Panc1 (cell line): ENCODE measurements at places on chromosomes 16 and 17. TPM values are rescaled to one million over a fixed set of nuclear protein-coding genes. Genes with fewer than 3 reads are reported as not detected.

Gene PPM1E
- 2.9 TPM for total RNA-seq

- no peak for DNase-seq
These were observed 639.8 kb upstream of the RBFOX1 start for GRCh38 chr16:6692874-6693273.

DNA sequence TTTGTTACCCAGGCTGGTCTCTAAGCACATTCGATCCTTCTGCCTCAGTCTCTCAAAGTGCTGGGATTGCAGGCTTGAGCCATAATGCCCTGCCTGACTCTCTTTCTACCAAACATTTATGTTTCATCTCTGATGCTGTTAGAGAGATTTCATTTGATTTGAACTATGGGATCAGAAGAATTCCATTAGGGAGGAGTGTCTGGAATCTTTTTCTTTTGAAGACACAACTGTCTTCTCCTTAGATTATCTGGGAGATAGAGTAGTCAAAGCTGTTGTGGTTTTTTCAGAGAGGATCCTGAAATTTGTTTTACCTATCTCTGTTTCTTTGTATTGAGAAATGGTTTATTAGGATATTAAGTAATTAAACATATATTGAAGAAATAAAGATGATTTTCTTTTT, 29.4 kb downstream of the WIPF2 start:
- no peak for DNase-seq

DNA sequence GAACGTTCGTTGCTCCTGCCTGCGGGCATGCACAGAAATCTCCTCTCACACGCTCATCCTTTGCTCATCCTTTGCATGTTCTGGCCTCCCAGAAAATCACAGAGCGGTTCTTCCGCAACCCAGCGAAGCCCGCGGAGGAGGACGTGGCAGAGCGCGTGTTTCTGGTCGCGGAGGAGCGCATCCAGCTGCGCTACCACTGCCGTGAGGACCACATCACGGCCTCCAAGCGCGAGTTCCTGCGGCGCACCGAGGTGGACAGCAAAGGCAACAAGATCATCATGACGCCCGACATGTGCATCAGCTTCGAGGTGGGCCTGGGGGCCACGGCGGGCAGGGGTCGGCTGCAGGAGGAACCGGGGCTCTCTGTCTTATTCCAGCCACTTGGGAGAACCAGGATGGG, 9.6 kb upstream of the KATNB1 start:
- no peak for DNase-seq

DNA sequence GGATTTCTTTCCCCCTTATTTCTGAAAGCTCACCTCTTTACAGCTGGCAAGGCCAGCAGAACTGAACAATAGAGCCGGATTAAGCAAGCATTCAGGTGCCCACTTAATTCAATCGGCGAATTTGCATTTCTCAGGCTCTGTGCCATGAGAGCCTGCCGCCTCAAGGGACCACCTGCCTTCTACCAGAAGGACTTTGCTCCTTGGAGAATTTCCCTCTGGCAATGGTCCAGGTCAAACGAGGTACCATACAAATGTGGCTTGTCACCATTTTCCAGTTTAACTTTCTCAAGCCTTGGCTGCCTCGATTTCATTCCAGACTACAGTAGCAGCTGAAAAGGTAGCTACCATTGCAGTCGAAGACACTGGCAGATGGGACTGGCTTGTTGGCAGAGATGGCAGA, 534.0 kb downstream of the MAF start:
- DNase-seq, result no peak

GRCh38 chr17:27747462-27748359, 52.6 kb downstream of the NOS2 start:
- DNase-seq, result no peak

- no peak for DNase-seq
These were observed 8.1 kb upstream of the CXCL16 start for GRCh38 chr17:4747847-4748246.

DNA sequence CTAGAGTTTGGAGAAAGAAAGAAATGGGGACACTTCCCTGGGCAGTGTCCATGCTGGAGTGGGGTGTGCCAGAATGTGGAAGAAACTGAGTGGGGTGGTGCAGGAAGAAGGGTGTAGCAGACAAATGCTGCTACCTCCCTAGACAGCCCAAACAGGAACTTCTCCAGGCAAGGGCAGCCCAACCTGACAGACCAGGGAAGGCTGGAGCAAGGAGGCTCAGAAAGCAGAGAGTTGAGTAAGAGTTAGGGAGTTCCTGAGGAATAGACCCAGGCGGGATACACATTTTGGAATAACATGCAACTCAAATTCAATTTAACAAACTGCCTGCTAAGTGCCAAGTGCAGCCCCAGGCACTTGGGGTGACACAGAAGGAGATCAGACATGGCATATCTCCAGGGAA, 1.0 kb upstream of the MYO18A start:
- DNase-seq, result no peak

DNA sequence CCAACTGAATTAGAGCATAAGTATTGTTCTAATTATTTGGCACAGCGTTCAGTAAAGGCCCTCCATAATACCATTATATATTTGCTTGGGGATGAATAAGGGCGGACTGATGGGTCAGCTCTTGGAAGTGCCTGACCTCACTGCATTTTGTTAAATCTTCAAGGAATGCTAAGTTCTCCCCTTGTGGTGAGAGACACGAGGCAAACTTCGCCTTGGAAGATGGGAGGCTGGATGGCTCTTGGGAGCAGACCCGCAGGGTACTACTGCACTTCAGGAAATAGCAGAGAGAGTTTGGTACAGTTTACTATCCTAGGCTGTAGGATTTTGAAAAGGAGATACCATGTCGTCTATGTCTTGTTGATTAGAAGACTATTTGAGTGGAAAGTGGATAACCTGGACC, 87.0 kb upstream of the RPRML start:
- DNase-seq, result no peak

- DNase-seq, result no peak
These were observed 62.1 kb upstream of the MYOCD start for GRCh38 chr17:12603566-12603965.

Gene SCO1
- total RNA-seq, result 28.0 TPM

Gene TBC1D3E
- total RNA-seq, result not detected

Gene HASPIN
- total RNA-seq, result 10.6 TPM

GRCh38 chr17:32266389-32267301, 1.0 kb downstream of the RHBDL3 start:
- DNase-seq, result no peak

Gene HBQ1
- total RNA-seq, result 10.4 TPM

DNA sequence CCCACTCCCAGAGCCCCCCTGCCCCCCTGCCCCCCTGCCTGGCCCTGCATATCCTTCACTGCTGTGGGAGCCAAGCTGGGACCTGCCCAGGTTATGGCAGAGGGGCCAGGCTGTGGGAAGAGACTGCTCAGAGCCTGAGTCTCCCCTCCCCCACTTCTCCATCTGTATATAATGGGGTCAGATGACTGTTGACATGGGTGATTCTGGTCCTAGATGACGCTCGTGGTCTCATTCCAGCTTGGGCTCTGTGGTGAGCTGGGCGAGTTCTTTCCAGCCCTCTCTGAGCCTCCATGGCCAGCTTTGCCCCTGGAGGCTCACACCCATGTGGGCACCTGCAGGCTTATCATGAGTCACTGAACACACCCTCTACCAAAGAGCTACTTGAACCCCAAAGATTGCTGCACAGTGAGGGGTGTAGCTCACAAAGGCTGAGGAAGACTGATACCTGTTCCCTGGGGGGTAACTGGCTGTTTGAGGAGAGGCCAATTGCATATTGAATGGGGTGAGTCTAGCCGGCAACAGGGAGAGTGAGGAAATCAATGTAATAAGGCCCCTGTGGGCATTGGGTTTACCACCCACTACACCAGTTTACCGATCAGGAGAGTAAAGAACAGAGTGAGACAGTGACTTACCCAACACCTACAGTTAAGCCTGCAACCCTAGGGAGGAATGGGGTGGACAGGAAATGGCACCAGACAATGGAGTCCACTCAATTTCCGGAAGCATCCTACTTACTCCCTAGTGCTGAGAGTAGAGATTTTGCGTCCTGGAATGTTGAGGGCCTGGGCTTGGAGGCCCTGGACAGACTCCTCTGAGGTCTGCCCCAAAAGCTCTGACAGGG, 4.2 kb upstream of the SREBF1 start:
- no peak for DNase-seq

GRCh38 chr17:38894276-38894675, 24.4 kb downstream of the LASP1 start:
- no peak for DNase-seq

Gene EVI2A
- not detected for total RNA-seq

Gene UBALD1
- total RNA-seq, result 29.9 TPM

Gene CNGB1
- not detected for total RNA-seq

DNA sequence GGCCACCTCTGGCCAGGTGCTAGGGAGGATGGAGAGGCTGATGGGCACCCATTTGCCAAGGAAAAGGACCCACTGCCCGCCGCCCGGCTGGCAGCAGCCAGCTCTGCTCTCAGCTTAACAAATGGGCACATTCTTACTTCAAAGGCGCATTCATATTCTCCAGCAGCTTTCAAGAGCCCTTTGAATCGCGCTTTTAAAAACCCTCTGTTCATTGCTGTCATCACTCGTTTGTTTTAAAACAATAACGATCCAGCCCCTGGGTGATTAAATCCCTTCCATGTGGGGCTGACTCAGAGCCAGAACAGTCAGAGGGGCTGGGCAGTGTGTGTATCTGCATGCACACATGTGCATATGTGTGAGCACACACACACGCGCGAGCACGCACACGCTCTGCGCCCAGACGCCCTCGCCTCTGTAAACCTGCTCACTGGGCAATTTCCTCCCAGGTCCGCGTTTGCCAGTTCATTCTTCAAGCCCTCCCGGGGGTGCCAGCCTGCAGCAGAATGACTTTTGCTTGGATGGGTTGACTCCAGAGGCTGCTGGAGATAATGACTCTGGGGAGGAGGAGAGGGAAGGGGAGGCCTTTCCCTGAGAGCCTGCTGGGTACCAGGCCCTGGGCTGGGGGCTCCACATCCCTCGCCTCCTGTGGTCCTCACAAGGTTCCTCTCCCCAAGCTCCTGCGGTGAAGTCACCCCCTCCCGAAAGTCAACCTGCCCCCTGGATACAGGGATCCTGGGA, 133.1 kb downstream of the SDK2 start:
- DNase-seq, result no peak

DNA sequence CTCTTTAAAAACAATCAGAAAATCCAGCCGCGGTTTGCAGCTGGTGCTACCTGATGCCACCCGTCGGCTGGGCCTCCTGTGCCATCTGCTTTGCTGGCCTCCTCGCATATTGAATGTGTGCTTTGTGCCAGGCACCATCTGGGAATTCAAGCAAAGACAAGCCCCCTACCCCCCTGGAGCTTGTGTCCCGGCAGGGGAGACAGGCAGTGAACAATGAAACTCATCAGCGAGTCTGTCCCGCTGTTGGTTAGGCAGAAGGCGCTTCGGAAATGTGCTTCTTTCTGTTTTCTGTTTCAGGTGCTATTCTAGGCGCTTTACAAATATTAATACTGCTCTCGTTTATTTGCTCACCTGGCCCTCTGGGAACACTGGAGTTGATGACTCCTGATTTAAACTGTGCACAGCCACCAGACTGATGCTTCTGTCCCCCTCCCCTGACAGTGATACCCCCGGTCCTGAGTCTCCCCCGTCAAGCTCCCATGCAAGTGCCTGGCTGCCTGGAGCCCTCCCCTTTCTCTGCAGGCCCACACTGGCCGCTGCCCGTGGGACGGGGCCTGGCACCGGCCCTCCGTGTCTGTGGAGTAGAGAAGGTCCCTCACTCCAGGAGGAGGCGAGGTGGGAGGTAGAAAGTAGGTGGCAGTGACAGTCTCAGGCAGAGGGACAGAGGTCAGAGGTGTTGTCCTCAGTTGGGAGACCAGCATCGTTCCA, 126.1 kb upstream of the PLCG2 start:
- no peak for DNase-seq

GRCh38 chr17:67891481-67892119, 66.3 kb downstream of the BPTF start:
- DNase-seq, result no peak

GRCh38 chr16:78574571-78574970, 475.1 kb downstream of the WWOX start:
- DNase-seq, result no peak

DNA sequence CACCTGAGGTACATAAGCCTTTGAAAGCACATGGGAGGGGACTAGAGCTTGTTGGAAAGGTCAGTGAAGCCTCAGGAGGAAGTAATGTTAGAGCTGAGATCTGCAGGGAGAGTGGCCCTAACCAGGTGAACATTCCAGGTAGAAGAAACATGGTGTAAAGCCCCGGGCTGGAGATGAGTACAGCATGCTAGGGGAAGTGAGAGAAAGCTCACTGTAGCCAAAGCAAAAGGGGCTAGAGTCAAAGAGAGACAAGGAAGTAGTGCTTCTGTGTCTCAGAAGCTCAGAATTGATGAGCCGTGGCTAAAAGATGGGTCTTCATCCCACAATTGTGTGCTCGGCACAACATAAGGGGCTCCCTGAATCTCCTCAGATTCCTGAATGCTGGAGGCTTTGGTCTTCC, 481.8 kb downstream of the XYLT1 start:
- no peak for DNase-seq

DNA sequence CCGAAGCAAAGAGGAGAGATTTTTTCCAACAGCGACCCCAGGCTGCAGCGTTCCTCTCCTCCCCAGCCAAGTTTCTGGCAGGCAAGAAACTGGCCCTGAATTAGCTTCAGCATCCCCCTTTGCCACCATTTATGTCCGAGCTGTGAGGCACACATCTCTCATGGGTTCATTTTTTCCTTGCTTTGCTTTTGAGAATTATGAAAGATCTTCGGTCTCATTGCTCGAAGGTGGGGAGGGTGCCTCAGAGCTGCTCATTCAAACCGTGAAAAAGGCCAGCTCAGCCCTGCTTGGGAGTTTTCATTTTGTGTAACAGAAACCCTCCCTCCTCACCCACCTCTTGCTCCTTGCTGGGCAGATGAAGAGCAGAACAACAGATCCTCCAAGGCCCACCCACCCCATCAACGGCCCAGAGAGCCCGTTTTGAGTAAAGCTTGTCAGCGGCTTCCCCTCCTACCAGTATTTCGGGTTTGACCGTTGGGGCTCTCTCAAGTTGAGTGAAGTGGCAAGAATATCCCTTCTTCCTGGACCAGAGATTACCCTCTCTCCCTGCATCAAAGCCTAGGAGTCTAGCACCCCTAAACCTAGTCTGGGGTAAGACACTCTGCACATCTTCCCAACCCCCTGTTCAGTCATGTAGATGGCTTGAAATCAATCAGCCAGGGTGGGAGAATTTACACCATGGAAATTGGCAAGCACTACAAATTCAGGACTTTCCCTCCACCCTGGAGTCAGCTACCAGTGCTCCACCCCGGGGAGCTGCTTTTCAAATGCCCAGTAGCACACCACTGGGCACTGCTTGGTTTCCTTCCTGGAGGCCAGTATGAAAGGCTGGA, 1.8 kb downstream of the CCR7 start:
- DNase-seq, result no peak

- DNase-seq, result no peak
These were observed 251.6 kb downstream of the GSG1L start for GRCh38 chr16:27811881-27812280.

DNA sequence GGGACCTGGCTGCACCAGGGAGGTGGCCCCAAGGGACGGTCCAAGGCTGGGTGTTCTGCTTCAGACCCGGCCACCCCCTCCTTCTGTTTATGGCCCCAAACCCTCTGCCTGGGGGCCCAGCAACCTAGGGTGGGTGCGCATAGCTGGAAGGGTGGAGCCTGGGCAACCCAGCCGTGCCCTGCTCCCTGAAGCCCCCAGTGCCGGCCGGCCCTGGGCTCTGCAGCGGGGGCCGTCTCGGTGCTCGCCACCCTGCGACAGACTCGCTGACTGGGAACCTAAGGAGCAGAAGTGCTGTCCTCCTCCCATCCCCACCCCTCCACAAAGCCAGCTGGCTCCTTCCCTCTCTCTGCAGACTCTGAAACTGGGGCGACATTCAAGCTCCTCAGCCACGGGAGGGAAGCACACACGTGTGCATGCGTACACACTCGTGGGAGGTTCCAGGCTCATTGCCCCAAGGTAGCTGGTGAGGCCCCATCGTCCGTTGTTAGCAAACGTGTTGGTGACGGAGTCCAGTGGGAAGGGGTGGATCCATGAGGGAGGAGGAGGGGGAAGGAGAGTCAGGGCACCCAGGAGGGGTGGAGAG, 43.4 kb downstream of the ENGASE start:
- no peak for DNase-seq
